RCC 7860 (cell line): ENCODE measurements at places on chromosomes 6 and 20.

GRCh38 chr20:63695424-63696305, 787 bp upstream of the TNFRSF6B start:
- no peak for DNase-seq

DNA sequence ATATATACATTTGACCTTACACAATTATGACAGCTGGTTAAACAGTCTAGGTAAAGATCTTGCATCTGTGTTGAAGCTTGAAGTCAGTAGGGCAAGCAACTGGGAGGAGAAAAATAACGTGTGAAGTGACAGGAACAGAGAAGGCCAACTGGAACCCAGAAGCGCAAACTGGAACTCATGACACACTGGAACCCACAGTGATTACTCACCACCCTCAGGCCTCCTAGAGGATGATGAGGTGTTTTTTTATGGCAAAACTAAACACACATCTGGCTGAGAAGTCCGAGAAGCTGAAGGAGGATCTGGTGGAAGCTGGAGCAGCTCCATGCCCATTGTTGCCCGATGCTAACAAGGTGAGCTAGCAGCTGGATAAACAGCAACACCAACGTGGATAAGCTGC, 108.1 kb downstream of the TMEM200A start:
- peak; percentile 39 for DNase-seq

DNA sequence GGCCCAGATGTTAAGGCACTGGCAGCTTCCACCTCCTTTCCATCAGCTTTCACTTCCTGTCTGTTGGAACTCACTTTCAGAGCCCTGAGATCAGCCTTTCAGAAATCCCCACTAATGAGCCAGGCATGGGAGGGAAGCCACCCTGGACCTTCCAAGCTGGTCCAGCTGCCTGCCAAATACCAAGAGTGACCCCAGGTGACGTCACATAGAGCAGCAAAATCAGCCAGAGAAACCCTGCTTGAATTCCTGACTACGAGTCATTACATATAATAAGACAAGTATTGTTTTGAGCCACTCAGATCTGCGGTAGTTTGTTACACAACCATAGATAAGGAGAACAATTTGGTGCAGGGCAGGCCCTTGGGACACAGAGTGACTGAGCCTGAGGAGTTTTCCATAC, 556.0 kb upstream of the JAG1 start:
- peak; percentile 80 for DNase-seq

DNA sequence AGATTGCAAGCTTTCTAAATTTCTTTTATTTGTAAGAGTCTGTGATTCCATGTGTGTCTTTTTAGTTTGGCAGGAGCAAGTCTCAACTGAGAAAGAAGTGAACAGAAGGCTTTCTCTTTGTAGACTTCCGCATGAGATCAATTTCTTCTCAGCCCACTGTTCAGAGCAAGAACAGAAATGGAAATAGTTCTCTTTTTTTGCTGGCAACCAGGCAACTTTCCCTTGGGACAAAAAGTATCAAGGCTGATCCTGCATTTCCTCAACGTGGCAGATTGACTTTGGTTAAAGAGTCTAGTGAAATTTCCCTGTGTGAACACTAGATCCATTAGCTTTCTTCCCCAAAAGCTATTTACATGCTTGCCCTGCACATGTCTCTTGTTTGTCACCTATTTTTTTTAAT, 46.8 kb upstream of the JAG1 start:
- no peak for DNase-seq

DNA sequence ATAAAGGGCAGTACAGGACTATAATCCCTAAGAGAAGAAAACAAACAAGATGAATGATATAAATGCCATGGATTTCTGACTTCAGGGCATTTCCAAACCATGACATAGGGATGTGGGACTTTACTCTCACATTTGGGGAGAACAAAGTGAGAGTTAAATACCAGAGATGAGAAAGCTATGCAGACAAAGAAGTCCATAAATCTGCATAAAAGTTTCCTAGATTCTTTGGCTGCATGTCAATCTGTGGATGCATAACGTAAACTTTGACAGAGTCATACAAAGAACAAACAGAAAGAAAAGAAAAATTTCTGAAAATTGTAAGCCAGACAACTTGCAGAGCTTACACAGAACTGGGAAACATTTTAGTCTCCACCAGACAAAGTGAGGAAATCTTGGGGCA, 11.7 kb downstream of the EPM2A start:
- DNase-seq: no peak

DNA sequence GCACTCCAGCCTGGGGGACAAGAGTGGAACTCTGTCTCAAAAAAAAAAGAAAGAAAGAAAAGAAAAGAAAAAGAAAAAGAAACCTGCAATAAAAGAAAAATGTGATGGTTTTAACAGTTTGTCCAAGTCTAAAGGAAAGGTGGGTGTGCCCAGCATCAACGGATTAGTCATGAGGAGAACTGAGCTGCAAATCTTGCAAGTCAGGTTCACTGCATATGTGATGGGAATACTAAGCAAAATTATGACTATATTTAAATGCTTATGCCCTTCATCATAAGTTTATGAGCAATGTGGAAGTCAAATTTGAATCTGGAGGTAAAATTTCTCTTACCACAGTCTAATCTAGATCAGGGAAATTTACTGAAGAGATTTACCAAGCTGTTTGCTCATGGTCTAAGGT, 13.1 kb upstream of the CDK19 start:
- no peak for DNase-seq

DNA sequence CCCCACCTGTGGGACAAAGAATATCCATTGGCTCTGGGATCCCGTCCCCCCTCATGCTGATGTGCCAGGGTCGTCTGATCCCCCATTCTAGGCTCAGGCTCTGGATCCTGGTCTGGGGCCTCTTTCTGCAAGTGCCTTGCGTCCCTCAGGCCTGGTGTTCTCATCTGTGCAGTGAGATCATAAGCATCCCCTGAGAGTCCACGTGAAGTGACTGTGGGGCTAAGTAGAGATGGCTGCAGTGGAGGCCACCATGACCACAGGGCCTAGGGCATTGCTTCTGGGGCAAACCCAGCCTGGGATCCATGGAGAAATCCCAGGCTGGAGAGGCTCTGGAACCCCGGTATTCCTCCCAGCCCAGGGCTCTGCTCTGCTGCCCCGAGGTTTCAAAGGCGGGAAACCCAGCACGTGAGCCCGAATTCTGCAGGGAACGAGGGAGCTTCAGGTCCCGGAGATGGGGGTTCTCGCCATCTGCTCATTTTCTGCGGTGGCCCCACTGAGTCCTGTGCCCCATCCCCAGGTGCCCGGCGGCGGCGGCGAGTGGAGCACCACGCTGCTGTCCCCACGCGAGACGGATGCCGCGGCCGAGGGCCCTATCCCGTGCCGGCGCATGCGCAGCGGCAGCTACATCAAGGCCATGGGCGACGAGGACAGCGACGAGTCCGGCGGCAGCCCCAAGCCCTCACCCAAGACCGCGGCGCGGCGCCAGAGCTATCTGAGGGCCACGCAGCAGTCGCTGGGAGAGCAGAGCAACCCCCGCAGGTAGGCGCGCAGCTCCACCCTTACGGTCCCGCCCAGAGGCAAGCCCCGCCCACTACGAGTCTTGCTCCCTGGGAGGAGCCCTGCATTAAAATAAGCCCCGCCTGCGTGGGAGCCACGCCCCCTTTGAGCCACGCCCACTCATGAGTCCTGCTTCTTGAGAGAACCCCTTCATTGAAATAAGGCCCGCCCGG, 105.5 kb upstream of the MYL9 start:
- no peak for DNase-seq

- DNase-seq: no peak
These were observed 30.8 kb downstream of the AGPAT4 start for GRCh38 chr6:161242779-161243693.

GRCh38 chr20:55229451-55229850, 754.1 kb downstream of the DOK5 start:
- DNase-seq: no peak

DNA sequence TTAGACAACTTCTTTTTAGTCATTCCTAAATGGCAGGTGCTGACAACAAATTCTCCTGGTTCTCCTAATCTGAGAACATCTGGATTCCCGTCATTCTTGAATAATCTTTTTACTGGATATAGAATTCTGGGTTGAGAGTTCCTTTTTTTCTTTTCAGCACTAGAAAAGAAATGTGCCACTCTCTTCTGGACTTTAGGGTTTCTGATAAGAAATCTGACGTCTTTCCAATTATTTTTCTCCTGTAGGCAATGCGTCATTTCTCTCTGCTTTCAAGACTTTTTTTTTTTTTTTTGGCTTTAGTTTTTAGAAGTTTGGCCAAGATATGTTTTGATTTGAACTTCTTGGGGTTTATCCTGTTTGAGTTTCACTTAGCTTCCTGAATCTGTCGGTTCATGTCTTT, 66.1 kb upstream of the RNF24 start:
- no peak for DNase-seq

GRCh38 chr6:215335-216034, 76.8 kb upstream of the DUSP22 start:
- DNase-seq: peak; percentile 83

DNA sequence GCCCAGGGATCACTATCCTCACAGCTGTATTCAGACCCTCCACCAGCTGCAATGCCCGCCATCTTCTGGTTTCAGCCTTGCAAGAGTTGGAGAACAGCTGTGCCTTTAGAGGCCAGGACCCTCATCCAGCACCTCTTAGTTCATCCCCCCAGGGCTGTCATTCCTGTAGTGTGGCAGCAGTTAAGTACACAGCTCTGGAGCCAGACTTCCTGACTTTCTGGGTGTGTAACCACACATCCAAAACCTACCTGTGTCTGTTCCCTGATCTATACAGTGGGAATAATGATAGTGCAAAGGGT, 452 bp upstream of the TREM2 start:
- no peak for DNase-seq

- DNase-seq: no peak
These were observed 238.2 kb downstream of the GMDS start for GRCh38 chr6:2007165-2007564.

DNA sequence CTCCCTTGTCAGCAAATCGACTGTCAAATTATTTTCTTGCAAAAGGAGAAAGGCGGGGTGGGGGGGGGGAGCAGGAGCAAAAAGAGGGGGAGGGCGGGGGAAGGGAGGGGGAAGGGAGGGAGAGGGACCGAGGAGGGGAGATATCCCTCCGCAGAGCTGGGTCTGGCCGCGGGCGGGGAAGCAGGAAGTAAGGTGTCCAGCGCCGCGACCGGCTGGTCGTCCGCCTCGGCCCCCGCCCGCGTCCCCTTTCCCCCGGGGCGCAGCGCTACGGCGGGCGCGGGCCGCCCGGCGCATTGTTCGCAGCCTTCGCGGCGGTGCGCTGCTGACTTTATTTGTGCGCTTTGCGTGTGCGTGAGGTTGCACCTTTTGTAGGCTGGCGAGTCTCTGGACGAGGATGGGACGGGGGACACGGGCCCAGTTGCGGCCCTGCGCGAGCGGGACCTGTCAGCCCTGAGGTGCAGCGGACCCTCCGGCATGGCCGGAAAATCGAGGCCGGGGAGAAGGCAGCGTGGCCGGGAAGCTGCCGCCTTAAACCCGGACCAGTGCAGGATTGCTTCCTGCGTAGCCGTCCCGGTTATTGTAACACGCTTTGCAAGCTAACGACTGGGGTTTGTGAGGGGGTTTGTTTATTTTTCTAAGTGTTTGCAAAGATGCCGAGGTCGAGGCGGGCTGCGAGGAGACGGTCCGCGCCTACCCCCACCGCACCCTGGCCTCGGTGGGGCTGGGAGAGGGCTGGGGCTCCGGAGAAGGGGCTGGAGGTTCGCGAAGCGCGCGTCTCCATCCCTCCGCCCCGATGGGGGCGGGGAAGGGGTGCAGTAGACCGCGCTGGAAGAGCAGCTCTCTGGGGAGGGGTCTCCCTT, 675 bp upstream of the TRERF1 start:
- DNase-seq: no peak

DNA sequence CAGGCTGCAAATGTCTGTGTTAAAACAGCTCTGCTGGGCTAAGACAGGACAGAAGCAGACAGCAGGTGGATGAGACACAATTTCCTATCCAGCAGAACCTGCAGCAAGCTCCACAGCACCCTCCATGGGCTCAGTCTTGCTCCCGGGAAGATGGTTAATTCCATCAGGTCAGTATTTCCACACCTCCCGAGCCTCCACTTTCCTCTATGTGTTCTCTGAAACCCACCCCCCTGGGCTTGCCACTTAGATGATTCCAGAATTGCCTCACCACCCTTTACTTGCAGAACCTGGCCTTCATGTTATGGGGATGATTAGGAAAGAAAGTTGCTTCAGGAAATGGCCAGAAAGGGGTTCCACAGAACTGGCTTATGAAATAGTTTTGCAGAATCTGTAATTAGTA, 43.8 kb downstream of the ERMARD start:
- DNase-seq: no peak

- DNase-seq: peak; percentile 16
These were observed 16.2 kb downstream of the USP49 start for GRCh38 chr6:41878961-41879405.

- DNase-seq: no peak
These were observed 2.8 kb upstream of the CALHM4 start for GRCh38 chr6:116550796-116551195.

DNA sequence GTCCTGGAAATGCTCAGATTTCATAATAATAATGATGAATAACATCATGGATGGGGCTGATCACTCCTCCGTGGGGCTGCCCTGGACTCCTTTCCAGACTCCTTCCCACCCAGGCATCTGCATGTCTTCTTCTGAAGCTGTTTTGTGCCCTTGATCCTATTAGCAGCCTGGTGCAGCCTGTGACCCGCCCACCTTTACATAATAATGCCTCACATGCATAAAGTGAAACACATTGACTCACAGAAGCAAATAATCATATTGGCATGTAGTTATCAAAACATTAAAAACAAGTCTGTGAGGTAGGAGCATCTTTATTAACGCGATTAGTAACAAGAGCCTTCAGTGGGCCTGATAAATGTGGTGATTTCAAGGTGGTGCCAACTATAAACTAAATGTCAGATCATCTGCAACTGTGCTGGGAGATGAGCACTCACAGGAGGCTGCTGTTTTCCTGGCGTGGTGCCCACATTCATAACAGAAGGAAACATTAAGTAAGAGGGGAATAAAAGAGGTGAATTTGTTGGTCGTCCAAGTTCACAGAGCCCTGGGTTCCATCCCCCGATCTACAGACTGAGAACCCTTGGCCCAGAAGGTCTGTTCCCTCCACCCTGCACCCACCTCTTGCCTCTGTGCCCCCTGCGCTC, 344.7 kb downstream of the CDH4 start:
- no peak for DNase-seq

DNA sequence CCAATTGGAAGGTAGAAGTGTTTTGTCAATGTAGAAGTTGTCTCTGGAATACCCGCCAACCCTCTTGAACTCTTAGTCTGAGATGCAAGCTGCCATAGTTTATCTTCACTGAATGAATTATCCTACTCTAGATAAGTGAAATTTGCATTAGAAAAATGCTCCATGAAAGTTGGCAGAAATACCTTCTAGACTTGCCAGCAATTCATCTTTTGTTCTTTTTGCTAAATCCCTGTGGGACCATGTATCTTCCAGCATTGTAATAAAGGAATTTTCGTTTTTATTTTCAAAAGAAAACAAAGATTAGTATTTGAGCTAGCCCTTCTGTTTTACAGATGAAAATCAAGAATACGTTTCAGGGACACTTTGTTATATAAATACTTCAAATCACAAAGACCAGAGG, 244.2 kb downstream of the CBLN4 start:
- DNase-seq: no peak

GRCh38 chr6:54768494-54768893, 78.1 kb upstream of the FAM83B start:
- no peak for DNase-seq

- DNase-seq: no peak
These were observed 23.6 kb upstream of the IER3 start for GRCh38 chr6:30767944-30768301.
